ENCODE measurements at places on chromosomes 6 and 20.

DNA sequence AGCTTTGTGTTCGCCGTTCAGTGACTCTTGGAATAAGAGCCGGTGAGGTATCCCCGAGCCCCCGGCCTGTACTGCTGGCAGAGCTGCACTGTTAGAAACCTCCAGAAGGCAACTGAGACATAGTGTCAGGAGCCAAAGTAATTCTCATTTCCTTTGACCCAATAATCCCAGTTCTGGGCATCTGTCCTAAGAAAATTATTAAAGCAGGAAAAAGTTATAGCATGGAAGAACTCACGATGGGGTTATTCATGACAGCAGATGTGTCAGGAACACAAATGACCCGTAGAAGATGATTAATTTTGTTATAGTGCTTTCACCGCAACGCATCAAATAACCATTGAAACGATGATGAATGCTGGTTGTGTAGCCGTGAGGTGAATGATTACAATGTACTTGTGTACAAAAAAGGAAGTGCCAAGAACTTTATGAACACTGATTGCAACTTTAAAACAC is 20.3 kb downstream of the CYP21A2 start:
- no peak overlapping the region for H3K27ac ChIP-seq
- H3K36me3 ChIP-seq: peaks cover 49% of the 10 kb centered on the region
- DNase-seq: peak; percentile 56
- H3K4me1 ChIP-seq: no peaks in the 10 kb centered on the region

DNA sequence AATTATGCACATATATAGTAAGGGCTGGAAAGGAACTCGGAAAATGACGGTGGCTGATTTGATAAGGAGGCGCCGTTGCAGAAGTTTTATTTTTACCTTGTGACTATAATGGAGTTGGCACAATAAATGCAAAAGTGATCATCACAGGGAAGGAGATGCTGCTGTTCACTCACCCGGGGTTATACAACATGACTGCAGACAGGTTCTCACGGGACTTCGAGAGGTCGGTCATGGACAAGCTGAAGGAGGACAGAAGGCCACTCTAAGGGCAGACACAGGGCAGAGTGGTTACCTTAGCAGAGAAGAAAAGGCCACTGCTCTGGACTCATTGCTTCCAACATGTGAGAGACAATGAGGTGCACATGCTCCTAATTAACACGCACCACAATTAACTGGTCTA is 168.6 kb downstream of the KIF16B start:
- DNase-seq: no peak
- H3K27ac ChIP-seq: no peak overlapping the region
- no peak overlapping the region for H3K4me3 ChIP-seq
- H3K27me3 ChIP-seq: no peaks in the 10 kb centered on the region
- H3K4me1 ChIP-seq: peaks cover 6% of the 10 kb centered on the region

- no peak overlapping the region for H3K27ac ChIP-seq
- H3K27me3 ChIP-seq: no peaks in the 10 kb centered on the region
- no peak for DNase-seq
These were observed 3.0 kb upstream of the KIF16B start for GRCh38 chr20:16576219-16576618.

GRCh38 chr6:112833581-112834131 is 486.5 kb downstream of the RFPL4B start:
- peak; percentile 86 for DNase-seq
- no peaks in the 10 kb centered on the region for H3K36me3 ChIP-seq
- no peaks in the 10 kb centered on the region for H3K27me3 ChIP-seq
- peak overlapping the region; percentile 77 for H3K27ac ChIP-seq
- no peak overlapping the region for H3K4me3 ChIP-seq
- H3K4me1 ChIP-seq: peaks cover 11% of the 10 kb centered on the region

GRCh38 chr20:3238616-3239025 is 369 bp downstream of the SLC4A11 start:
- DNase-seq: peak; percentile 42
- H3K27me3 ChIP-seq: peaks cover 80% of the 10 kb centered on the region
- H3K4me1 ChIP-seq: peaks cover 23% of the 10 kb centered on the region
- H3K27ac ChIP-seq: no peak overlapping the region

GRCh38 chr6:47709160-47709559 is 10.8 kb downstream of the ADGRF4 start:
- no peak overlapping the region for H3K27ac ChIP-seq
- H3K4me1 ChIP-seq: no peaks in the 10 kb centered on the region
- no peaks in the 10 kb centered on the region for H3K27me3 ChIP-seq
- no peak overlapping the region for H3K4me3 ChIP-seq
- H3K36me3 ChIP-seq: no peaks in the 10 kb centered on the region

DNA sequence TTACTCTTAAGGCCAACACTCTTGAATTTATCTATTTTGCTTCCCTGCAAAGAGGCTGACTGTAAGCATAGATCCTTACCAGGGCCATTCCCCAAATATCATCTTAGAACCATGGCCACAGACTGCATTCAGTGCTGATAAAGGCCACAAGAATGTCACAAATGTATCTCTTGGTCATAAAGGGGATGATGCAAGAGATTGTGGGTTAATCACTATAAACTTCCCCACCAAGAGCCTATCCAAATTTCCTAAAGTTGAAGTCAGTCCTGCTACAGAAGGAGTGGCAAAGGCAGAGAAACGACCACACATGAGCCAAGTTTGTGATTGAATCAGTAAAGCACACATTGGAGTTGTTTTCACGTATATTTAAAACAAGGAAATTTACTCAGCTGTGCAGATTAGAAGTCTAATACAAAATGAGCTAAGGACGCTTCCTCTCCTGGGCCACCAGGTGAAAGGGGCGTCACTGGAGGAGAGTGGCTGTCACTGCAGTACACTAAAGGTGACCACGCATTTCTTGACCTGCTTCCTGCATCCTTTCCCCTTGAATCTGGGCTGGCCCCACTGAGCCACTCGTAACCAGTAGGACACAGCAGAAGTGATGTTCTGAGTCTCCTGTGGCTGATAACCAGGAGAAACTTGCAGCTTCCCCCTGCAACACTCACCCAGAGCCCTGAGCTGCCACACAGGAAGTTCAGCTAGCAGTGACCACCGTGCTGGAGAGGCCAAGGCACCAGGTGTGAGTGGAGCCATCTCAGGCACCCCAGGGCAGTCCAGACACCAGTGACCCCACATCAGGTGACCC is 181.9 kb downstream of the SYNDIG1 start:
- no peak overlapping the region for H3K4me3 ChIP-seq
- no peaks in the 10 kb centered on the region for H3K36me3 ChIP-seq
- DNase-seq: no peak
- H3K27ac ChIP-seq: no peak overlapping the region

DNA sequence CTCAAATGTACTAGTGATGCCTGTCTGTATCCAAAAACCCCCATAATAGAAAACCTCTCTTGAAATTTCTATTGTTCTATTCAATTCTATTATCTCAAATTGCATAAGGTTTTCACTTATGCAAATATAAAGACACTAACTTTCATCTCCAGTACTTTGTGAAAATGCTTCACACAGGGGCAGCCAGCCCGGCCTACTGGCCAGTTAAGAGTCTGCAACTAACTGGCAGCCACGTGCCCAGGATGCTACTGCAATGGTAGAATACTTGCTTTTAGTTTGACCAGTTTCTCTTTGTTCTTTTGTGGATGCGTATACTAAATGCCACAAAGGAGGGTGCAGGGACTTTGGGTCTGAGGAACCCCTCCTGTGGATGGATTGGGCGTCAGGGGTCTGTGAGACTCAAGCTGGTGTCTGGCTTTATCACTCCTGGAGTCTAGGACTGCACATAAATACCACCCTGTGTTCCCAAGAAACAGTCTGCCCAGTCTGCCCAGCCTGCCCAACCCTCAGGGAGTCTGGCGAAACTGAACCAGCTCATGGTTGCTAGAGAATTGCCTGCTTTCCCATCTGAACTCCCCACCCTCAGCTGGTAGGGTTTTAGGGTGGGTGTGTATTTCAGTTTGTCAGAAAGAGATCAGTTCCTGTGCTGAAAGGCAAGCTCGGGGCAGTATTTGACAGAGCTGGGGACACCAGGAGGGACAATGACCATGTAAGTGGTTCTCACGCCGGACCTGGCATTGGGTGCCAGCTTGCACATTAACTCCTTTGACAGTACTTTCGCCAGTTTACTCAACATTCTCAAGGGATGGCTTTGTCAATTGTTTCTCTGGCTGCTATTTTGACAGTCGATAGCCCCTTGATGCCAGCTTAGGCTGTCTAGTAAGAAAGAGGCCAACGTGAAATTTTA is 558.2 kb upstream of the JAG1 start:
- no peaks in the 10 kb centered on the region for H3K27me3 ChIP-seq
- no peak for DNase-seq
- no peaks in the 10 kb centered on the region for H3K36me3 ChIP-seq
- H3K4me3 ChIP-seq: no peak overlapping the region

GRCh38 chr6:85680388-85680787 is 37.7 kb upstream of the SYNCRIP start:
- peaks cover 5% of the 10 kb centered on the region for H3K36me3 ChIP-seq
- DNase-seq: no peak
- no peak overlapping the region for H3K4me3 ChIP-seq
- H3K27ac ChIP-seq: no peak overlapping the region
- peaks cover 6% of the 10 kb centered on the region for H3K4me1 ChIP-seq
- no peaks in the 10 kb centered on the region for H3K27me3 ChIP-seq

DNA sequence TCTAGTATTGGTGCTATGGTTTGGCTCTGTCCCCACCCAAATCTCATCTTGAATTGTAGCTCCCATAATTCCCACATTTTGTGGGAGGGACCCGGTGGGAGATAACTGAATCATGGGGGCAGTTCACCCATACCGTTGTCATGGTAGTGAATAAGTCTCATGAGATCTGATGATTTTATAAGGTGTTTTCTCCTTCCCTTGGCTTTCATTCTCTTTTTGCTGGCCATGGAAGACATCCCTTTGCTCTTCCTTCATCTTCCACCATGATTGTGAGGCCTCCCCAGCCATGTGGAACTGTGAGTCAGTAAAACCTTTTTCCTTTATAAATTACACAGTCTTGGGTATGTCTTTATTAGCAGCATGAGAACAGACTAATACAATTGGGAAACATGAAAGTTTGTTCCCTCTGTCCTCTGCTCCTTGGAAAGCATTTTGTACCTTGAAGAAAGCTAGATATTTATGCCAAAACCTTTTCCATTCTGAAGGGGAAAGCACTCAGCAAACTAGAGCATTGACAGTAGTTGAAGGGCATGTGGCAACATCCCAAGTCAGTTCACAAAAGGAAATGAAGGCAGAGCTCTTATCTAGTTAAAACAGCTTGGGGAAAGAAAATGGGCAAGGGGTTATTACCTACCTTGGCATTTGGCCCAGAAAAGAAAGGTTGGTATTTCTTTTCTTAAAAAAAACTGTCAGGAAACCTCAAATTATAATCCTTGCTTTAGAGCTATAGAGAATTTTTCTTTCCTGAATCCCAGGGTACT is 10.7 kb upstream of the TNFAIP3 start:
- no peaks in the 10 kb centered on the region for H3K4me1 ChIP-seq
- no peak overlapping the region for H3K27ac ChIP-seq

- H3K27me3 ChIP-seq: peaks cover 20% of the 10 kb centered on the region
- no peak overlapping the region for H3K4me3 ChIP-seq
- H3K4me1 ChIP-seq: peaks cover 48% of the 10 kb centered on the region
- DNase-seq: no peak
- peak overlapping the region; percentile 20 for H3K27ac ChIP-seq
These were observed 19.4 kb upstream of the MRGBP start for GRCh38 chr20:62776692-62777527.

- H3K4me1 ChIP-seq: no peaks in the 10 kb centered on the region
- no peaks in the 10 kb centered on the region for H3K27me3 ChIP-seq
- no peak overlapping the region for H3K27ac ChIP-seq
- no peak for DNase-seq
- no peaks in the 10 kb centered on the region for H3K36me3 ChIP-seq
- no peak overlapping the region for H3K4me3 ChIP-seq
These were observed 445.3 kb upstream of the FLRT3 start for GRCh38 chr20:14782731-14783130.

GRCh38 chr20:21279706-21280521 is 23.2 kb upstream of the XRN2 start:
- peaks cover 4% of the 10 kb centered on the region for H3K27me3 ChIP-seq
- no peaks in the 10 kb centered on the region for H3K36me3 ChIP-seq
- H3K4me3 ChIP-seq: no peak overlapping the region
- no peaks in the 10 kb centered on the region for H3K4me1 ChIP-seq
- no peak for DNase-seq
- H3K27ac ChIP-seq: no peak overlapping the region

DNA sequence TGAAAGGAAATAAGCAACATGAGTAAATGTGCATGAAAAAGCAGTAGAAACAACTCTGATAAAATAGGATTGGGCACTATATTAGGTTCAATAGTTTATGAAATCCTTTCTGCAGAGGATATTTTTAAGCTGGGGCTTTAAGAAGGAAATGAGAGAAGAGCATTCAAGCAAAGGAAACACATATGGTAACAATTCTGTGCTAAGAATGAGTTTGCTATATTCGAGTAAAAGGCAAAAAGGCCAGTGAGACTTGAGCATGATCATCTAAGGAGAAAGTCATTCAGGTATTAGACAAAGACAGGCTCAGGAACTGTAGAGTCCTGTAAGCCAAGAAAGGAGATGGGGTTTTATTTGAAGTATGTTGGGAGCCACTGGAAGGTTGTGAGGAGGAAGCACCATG is 387.1 kb upstream of the FLRT3 start:
- no peaks in the 10 kb centered on the region for H3K27me3 ChIP-seq
- no peaks in the 10 kb centered on the region for H3K4me1 ChIP-seq
- no peak overlapping the region for H3K4me3 ChIP-seq
- peak; percentile 84 for DNase-seq
- H3K36me3 ChIP-seq: no peaks in the 10 kb centered on the region
- no peak overlapping the region for H3K27ac ChIP-seq

GRCh38 chr6:158356586-158357546 is 44.6 kb downstream of the TULP4 start:
- H3K4me1 ChIP-seq: peaks cover 23% of the 10 kb centered on the region
- no peak overlapping the region for H3K27ac ChIP-seq
- no peaks in the 10 kb centered on the region for H3K36me3 ChIP-seq
- peak; percentile 41 for DNase-seq
- H3K4me3 ChIP-seq: no peak overlapping the region
- H3K27me3 ChIP-seq: no peaks in the 10 kb centered on the region

DNA sequence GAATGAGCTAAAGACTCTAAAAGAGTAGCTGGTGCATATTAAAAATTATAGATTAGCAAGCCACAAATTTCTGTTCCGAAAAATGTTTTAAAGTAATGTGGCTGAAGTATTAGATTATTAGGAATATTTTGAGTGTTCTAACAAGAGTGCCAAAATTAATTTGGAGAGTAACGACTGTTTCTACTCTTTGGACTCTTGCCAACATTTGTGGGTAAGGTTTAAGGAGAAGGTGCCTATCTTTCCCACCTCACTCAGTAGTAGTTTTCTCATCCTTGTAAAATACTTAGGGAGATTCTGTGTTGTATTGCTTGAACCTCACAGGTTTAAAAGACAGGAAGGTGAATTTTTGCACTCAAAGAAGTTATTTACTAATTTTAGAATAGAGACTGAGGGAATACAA is 5.0 kb downstream of the HSF2 start:
- H3K4me3 ChIP-seq: no peak overlapping the region
- H3K27ac ChIP-seq: no peak overlapping the region
- DNase-seq: no peak
- H3K27me3 ChIP-seq: no peaks in the 10 kb centered on the region
- no peaks in the 10 kb centered on the region for H3K4me1 ChIP-seq

GRCh38 chr6:135043846-135044245 is 10.8 kb downstream of the HBS1L start:
- peaks cover 16% of the 10 kb centered on the region for H3K36me3 ChIP-seq
- no peak overlapping the region for H3K27ac ChIP-seq
- H3K4me3 ChIP-seq: no peak overlapping the region
- H3K4me1 ChIP-seq: no peaks in the 10 kb centered on the region
- DNase-seq: no peak

- H3K27ac ChIP-seq: peak within 1 kb of the TSS; percentile 92
- H3K27me3 ChIP-seq: no peaks in the 10 kb centered on the region
- peak; percentile 85 for DNase-seq
- no peaks in the 10 kb centered on the region for H3K36me3 ChIP-seq
- H3K4me3 ChIP-seq: peak within 1 kb of the TSS; percentile 78
These were observed at the start of gene COL21A1 for GRCh38 chr6:56246881-56247653. TSS of gene COL21A1 (minus strand) at chr6:56247580. CDS start at chr6:56182618, 64,962 bp downstream.

Measured in muscle of leg (tissue), 16 donors.